Neural progenitor cell (in vitro differentiated cells): ENCODE measurements at places on chromosomes 4 and X.

DNA sequence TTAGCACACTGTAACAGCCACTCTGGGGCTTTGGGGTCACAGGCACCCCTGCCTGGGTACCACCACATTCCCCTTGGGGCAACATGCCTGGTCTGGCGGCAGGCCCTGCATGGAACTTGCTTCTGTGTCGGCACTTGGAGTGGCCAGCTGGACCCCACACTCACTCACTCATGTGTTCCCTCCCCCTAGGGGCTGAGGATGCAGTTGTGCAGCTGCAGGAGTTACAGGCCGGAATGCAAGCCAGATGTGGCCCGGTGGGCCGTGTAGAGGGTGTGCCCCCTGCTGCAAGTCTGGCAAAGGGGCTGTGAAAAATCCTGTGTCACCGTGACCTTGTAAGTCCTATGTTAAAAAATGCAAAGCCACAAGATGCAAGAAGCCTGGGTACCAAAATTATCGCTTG is 34.2 kb downstream of the ATXN3L start:
- DNase-seq = peak; percentile 80

- no peak for DNase-seq
Measured at GRCh38 chr4:5528031-5528436, 180.3 kb downstream of the EVC2 start.

DNA sequence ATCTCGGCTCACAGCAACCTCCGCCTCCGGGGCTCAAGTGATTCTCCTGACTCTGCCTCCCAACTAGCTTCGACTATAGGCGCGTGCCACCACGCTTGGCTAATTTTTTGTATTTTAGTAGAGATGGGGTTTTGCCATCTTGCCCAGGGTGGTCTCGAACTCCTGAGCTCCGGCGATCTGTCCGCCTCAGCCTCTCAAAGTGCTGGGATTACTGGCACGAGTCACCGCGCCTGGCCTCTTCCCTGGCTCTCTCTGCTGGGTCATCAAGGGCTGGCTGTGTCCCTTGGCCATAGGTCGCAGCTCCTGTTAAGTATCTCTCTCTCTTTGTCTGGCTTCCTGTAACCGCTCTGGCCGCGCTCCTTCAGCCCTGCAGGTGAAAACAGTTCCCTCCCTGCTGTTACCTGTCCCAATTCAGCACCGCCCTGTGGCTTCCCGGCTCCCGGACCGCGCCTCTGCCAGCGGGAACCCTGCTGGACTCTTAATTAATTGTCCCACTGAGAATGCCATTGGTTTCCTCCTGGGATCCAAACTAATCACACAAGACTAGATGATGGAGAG is 1.3 kb upstream of the RGS12 start:
- peak; percentile 56 for DNase-seq

- no peak for DNase-seq
Measured at GRCh38 chr4:54289316-54289715, 60.2 kb downstream of the PDGFRA start.

DNA sequence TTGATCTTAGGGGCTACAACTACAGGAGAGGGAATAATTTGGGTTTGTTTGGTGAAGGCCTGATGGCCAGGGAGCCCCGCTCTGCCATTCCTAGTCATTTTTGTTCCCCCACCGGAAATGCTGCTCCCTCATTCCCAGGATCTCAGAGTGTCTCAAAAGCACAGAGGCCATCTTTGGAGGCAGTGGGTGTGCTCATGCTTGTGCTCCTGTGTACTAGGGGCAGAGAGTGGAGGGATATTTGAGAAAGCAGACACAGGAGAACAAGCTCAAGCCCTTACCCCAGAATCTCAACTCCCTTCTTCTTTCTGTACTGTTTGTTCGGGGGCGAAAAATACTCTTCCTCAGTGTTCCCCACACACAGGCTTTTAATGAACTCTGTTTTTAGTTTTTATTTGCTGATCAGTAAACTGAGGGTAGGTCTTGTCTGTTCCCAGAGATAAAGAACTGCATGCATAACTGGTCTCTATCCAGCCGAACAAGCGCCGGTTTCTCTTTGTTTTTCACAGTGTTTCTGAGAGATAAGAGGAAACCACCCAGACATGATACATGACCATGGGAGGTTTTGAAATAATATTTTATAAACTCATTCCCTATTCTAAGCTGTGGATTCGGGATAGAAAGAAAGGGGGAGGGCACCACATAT is 32.9 kb upstream of the XK start:
- no peak for DNase-seq

GRCh38 chr4:144547678-144548298 is 98.2 kb upstream of the HHIP start:
- DNase-seq = no peak

- no peak for DNase-seq
Measured at GRCh38 chrX:140664939-140665338, 44.6 kb upstream of the LINC00632 start.

DNA sequence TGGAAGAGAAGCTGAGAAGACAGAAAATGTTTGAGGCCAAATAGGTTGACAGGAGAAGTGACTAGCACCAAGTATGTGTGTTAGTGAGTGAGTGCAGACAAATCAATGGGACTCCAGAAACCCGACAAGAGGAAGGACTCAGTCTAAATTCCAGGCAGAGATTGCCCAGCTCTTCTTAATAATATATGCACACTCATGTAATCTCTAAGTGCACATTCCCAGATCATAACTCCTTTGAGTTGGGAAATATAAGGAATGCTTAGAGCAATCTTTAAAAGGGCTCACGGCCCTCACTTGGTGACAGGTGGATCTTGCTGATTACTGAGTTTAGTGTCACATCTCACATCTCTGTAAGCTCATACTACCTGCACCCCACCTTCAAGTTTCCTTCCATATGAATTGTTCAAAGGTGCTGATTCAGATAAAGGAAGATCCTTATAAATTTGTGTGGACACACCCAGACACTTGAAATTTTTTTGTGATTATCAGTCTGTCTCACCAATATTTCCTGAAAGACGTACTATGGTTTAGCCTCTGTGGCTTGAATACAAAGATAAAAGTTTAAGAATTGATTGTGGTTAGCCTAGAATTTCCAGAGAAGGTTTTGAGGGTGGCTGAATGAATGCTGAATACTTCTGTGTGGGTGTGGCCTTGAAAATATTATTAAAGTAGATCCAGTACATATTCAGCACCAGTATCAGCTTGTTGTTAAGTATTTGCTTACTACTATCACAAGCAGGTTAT is 205.1 kb upstream of the UGT8 start:
- DNase-seq = no peak

DNA sequence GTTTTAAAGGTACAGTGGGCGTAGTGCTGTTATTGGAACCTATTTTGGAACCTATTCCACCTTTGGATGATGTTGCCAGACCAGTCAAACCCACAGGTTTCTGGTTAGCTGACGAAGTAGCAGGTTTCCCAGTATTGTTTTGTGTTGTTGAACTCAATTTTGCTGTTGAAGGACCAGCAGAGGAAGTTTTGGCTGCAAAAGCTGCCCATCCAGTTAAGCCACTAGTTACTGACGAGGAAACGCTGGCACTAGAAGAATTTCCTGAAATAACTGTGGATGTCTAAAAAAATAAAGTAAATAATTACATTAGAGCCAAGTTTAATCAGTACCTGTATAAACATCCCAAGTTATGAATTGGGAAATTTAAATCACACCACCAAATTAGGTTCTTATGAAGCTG is 25.5 kb downstream of the INTS12 start:
- DNase-seq = no peak

GRCh38 chrX:56757327-56757726 is 28.3 kb downstream of the NBDY start:
- no peak for DNase-seq

GRCh38 chr4:1055721-1056590 is 44.5 kb downstream of the FGFRL1 start:
- peak; percentile 71 for DNase-seq

DNA sequence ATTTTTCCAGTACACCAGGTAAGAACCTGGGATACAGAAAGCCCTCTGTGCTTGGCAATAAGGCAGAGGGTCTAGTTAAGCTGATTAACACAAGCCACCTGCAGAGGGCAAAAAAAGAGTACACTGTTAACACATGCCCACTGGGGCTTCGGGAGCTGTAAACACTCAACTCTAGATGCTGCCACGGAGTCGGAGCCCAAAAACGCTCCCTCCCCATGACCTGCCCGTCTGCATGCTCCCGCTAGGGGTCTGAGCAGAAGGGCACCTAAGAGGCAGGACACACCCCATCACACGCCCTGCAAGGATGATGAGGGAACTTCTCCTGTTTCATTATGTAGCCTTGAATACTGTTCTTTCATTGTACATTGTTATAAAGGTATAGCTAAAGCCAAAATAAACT is 715.6 kb upstream of the AADAT start:
- DNase-seq = peak; percentile 39

- no peak for DNase-seq
Measured at GRCh38 chrX:148416931-148417330, 83.5 kb upstream of the AFF2 start.

- DNase-seq = peak; percentile 32
Measured at GRCh38 chr4:181793096-181793495, 450.1 kb upstream of the TENM3 start.

DNA sequence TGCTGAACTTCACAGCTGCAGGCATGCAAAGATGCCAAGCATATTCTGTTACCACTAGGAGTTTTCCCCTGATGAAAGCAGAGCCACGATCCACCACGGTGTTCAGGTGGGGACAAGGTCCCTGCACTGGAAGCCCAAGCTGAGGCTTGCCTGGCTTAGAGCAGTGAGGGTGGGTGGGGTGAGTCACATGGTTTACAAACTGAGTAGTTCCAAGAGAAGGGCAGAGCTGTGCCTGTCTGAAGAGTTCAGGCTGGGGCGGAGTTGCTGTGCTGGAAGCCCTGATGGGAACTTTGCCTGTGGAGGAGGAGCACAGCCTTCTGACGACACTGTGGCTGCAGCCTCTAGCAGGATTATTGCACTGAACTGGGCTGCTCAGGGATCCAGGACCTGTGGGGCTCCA is 45.5 kb downstream of the FAM9B start:
- peak; percentile 3 for DNase-seq

- DNase-seq = no peak
Measured at GRCh38 chr4:81465406-81466340, 6.0 kb downstream of the RASGEF1B start.

DNA sequence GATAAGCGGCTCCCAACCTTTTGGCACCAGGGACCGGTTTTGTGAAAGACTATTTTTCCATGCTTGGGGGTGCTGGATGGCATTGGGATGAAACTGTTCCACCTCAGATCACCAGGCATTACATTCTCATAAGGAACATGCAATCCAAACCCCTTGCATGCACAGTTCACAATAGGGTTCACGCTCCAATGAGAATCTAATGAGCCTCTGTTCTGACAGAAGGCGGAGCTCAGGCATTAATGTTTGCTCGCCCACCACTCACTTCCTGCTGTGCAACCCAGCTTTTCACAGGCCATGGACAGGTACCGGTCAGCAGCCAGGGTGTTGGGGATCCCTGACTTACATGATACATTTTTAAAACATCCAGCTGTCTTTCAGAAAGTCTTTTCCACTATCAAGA is 187.3 kb downstream of the SLC39A8 start:
- DNase-seq = peak; percentile 50

GRCh38 chr4:145507636-145508035 is 26.0 kb downstream of the SMAD1 start:
- no peak for DNase-seq

DNA sequence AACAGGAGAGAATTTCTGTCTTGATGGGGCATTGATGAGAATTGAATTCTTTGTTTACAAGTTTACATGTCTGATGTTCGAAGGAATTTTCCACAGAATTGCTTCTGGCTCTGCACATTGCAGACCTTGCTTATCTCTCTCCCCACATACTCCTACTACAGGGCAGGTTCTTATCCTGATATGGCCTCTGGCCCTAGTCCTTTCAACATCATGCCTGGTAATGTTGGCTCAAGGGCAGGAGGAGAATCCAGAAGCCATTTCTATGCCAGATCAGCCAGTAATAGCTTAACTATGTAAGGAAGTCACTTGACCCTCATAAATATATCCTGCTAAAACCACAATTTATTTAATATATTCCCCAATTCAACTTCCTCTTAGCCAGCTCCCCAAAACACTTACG is 24.3 kb upstream of the TSPAN5 start:
- no peak for DNase-seq

GRCh38 chr4:171793723-171794122 is 19.5 kb upstream of the GALNTL6 start:
- no peak for DNase-seq

GRCh38 chr4:11623726-11624037 is 195.0 kb upstream of the HS3ST1 start:
- DNase-seq = peak; percentile 54

GRCh38 chrX:2817036-2817435 is 11.7 kb upstream of the GYG2 start:
- DNase-seq = no peak

- DNase-seq = no peak
Measured at GRCh38 chr4:107837776-107838618, 13.3 kb downstream of the SGMS2 start.

- no peak for DNase-seq
Measured at GRCh38 chrX:119726900-119727555, 31.4 kb upstream of the SOWAHD start.

- peak; percentile 64 for DNase-seq
Measured at GRCh38 chr4:123785538-123785937, 388.9 kb downstream of the SPRY1 start.

GRCh38 chr4:4787421-4787820 is 72.0 kb upstream of the MSX1 start:
- DNase-seq = no peak

- DNase-seq = no peak
Measured at GRCh38 chr4:173246719-173247118, 78.1 kb downstream of the GALNT7 start.

DNA sequence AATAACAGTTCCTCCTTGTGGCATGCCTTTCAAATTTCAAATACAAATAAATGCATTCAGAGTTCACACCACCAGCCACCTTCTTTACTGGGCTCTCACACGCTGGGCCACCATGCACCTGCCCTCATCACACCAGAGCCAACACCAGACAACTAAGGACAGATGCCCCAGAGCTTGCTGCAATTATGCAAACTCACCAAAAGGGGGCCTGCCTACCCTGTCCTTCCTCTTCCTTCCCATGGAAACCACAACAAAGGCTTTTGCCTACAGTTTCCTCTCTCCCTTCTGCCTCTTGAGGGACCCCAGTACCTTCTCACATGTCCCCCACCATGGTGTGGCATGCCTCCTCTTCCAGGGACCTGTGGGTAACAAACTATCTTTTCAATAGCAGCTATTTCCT is 1333.9 kb upstream of the TENM3 start:
- DNase-seq = peak; percentile 58

- no peak for DNase-seq
Measured at GRCh38 chr4:73631565-73632226, 11.5 kb upstream of the RASSF6 start.

- DNase-seq = peak; percentile 48
Measured at GRCh38 chr4:139770361-139770760, 104.7 kb downstream of the MGST2 start.

DNA sequence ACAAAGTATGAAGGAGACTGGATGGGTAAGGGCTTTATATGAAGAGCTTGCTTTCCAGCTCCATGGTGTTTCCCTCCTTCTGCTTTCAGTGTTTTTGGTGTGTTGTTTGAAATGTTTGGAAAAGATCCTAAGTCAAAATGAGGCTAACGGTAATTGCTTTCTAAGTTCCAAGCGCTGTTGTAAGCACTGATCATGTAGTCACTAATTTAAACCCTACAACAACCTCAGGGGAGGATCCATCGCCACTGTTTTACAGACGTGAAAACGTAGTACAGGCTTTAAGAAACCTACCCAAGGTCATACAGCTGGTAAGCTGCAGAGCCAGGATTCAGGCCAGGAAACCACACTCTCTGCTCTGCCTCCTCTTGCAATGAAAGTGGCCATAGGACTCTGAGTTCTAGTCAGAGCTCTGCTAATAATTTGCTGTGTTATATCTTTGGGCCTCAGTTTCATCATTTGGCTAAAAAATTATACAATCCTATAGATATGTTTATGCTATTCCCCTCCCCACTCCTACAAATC is 102.9 kb upstream of the PGRMC2 start:
- no peak for DNase-seq

- DNase-seq = no peak
Measured at GRCh38 chr4:10442976-10443375, 14.2 kb downstream of the ZNF518B start.
